COR-L47 (cell line): ENCODE measurements at places on chromosomes 5 and 9.

GRCh38 chr5:35780236-35780635 is 76.5 kb upstream of the IL7R start:
- DNase-seq, result no peak

DNA sequence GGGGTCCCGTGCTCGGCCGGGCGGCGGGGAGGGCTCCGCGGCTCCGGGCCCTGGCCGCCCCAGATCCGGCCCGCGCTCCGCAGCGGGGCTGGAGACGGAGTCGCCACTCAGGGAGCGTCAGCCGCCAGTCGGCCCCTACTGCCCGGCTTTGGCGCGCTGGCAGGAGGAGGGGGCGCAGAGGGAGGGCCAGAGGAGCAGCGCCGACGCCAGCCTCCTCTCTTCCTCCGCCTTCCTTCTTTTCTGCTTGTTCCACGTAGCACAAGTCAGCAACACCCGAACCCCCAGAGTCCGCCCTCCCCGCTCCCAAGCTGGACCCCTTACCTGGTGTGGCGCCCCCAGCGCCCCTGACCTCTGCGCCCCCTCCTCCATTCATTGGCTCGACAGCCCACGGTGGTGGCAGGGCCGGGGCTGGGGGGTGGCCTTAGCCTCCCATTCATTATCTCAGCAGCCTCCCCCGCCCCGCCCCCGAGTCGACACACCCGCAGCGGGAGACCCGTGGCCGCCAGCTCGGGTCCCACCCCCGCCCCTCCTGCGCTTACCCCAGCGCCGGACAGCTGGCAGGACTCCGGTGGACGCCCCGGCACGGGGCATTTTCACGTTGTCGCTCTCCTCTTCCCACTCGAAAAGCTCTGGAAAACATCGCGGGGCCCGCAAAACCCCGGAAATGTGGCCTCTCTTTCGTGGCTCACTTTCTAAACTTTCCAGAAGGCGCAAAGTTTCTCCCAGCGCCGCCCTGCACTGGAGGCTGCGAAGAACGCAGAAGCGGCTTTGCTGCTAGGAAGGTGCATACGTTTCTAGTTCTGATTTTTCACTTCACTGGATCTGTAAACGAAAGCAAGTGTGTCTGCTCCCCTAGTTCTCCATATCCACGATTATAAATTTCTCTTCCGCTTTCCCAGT is at the start of gene LPAR1:
Gene LPAR1 (minus strand): TSS at position 140 of the 900 bp plus-strand sequence. CDS start 66,353 bp downstream, outside the sequence.
- DNase-seq, result no peak

GRCh38 chr5:169637549-169638121 is 560 bp downstream of the DOCK2 start:
- DNase-seq, result no peak

DNA sequence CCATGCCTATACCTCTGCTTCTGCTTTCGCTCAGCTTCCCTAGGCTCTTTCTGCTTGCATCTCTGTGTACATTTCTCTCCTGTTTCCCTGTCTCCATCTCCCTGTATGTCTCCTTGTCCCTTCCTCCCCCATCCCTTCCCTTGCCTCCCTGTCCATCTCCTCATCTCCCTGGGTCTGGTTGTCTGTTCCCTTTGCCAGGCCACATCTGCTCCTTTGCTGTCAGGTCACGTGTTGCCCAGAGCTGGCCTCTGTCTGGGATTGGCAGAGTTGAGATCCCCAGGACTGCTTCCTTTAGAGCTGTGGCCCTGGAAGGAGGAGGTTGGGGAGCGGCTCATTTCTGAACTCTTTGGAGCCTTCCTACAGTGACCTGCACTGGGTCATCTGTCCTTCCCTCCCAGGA is 31.8 kb upstream of the PTGS1 start:
- no peak for DNase-seq

GRCh38 chr9:112496074-112496722 is 9.6 kb downstream of the KIAA1958 start:
- no peak for DNase-seq

DNA sequence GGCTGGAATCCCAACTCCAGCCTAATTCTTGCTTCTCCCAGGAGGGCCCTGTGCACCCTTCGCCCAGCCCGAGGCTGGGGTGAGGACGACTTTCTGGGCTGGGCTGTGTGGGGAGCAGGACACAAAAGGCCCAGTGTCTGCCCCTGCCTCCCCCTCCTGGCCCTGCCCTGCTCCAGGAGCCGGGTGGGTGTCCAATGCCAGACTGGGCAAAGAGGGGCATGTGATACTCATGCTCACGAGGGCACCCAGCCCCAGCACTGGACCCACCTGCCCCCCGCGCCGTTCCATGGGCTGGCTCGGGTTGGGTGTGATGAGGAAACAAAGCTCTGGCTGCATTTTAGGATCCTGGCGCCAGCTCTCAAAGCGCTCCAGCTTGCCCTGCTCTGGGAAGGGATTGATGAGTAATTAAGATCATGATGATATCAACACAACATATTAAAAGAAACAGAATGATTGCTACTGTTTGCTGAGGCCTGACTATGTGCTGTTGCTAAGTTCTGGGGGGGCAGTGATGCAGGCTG is 30.7 kb downstream of the LHX2 start:
- no peak for DNase-seq

DNA sequence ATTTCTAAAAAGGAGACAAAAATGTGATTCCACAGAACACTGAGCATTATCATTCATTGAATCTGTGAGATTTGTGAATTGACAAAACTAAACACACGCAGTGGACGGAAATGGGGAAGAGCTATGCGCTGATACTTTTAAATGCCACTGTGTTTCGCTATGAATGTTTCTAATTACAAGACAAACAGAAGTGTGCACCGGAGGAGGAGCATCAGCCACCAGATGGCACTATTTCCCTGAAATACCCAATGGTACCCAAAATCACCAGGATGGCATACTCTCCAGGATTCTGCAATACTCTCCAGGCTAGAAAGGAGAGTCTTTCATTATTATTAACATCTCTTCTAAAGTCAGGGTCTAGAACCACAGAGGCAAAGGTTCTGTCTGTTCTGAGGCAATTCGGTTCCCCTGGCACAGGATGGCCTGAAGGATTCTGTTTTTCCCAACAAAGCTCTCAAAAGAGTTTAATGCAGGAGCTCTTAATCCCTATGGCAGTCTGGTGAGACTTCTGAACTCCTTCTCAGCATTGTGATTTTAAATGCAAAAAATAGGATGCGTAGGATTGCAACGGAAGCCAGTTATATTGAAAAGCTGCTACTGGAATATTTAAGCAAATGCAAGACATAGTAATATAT is 13.8 kb upstream of the PUM3 start:
- DNase-seq, result peak; percentile 86
